ENCODE measurements at places on chromosomes 7 and 10.

- no peak for DNase-seq
These were observed 2.4 kb upstream of the MKLN1 start for GRCh38 chr7:131325179-131325840.

- DNase-seq, result no peak
These were observed 16.0 kb upstream of the PPIF start for GRCh38 chr10:79331226-79331625.

- no peak for DNase-seq
These were observed 31.8 kb downstream of the KLRG2 start for GRCh38 chr7:139451638-139452037.

DNA sequence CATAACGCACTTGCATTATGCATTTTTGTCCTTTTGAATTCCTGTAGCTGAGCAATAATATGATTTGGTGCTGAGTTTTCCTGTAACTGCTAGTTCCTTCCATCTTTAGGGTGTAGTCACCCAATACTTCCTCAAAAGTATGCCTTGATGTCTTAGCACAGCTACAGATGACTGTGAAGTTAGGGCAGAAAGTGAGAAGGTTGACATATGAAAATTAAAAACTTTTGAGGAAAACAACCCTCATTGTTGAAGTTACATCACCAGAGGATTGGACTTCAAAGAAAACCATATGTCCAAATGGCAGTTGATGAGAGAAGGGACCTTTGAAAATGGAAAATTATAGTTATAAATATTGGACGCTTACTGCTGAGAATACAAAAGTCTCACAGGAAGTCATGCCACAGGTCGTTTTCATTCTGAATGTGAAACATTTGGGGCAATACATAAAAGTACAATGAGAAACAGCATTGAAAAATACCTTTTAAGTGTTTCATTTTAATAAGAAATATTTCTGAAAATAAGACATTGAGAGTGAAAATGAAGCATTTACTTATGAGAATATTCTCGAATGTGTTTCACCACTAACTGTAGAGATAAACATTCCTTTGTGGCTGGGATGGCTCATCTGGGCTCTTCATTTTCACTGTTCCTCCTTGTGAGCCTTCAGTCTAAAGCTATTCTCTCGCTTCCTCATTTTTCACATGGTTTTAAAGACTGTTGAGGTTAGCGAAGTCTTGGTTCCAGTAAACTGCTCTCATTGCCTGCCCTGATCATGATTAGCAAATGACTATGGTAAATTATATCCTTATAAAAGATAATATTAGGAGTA, 61.4 kb upstream of the NME8 start:
- DNase-seq, result no peak

DNA sequence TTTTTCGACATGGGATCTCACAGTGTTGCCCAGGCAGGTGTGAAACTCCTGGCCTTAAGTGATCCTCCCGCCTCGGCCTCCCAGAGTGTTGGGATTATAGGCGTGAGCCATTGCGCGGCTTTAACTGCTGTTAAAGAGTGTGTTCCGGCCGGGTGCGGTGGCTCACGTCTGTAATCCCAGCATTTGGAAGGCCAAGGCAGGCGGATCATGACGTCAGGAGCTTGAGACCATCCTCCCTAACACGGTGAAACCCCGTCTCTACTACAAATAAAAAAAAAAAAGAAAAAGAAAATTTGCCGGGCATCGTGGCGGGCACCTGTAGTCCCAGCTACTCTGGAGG, 1.1 kb downstream of the RABGEF1 start:
- DNase-seq, result no peak

All from AG09309 (cell line).